ENCODE measurements at places on chromosomes 7 and 10. TPM values are rescaled to one million over a fixed set of nuclear protein-coding genes. Genes with fewer than 3 reads are reported as not detected.

DNA sequence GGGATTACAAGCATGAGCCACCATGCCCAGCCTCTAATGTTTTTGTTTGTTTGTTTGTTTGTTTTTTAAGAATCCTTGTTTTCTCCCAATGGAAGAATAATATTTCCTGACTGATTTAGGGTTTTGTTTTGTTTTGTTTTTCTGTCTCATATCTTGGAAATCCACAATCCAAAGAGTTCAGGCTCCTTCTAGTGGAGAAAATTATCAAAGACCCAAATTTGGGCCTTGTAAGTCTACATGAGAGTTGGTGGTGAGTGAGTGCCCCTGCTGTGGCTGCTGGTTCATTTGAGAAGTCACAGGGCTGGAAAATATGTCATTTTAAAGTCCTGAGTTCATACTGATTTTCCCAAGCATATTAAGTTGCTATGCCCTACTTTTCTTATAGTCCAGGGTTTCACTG is 33.5 kb upstream of the KLHL7 start:
- DNase-seq: no peak

- peak; percentile 61 for DNase-seq
These were observed 161.5 kb downstream of the SEMA3D start for GRCh38 chr7:85025312-85025756.

DNA sequence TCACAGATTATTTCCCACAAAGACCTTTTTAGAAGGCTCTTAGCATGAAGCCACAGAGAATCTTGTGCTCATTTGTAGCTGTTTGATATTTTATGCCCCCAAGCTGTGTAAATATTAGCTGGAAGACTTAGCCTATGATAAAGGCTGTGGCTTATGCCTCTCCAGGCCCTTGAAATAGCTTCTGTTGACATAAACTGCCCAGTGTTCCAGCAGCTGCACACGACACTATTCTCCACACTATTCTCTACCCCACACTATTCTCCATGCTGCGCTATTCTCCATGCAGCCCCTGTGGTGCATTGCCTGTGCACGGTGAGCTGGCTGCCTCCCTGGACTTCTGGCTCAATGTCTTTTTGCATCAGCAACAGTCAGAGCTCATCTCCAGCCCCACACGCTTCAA is 13.1 kb downstream of the DDC start:
- DNase-seq: no peak

The SCRN1 gene
- 10.3 TPM for total RNA-seq

GRCh38 chr10:87861953-87862678 is 1.2 kb downstream of the KLLN start:
- DNase-seq: peak; percentile 98

DNA sequence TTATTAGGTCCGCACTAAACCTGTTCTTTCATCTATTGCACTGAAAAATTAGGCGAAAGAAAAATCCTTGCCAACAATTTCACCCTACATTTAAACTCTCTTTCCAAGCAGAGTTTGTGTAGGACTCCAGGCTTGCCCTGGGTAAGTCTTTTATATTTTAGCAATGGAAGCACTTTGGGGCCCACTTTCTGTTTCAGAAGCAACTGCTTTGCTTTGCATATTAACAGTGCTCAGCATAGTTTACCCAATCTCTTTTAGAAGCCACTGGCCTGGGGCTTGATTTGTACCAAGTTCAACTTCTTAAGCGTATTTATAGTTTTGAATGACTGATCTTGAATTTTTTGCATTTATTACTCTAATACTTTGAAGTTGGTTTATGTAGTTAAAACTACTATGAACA is 78.8 kb upstream of the MDFIC start:
- DNase-seq: no peak

The CCDC172 gene
- total RNA-seq: not detected

The GPAM gene
- 29.7 TPM for total RNA-seq

Data from Right ventricle myocardium superior (tissue), 1 donor.